ENCODE measurements at places on chromosomes 7 and 10.

- DNase-seq: no peak
Observed at GRCh38 chr10:62853710-62854109, 37.5 kb upstream of the EGR2 start.

DNA sequence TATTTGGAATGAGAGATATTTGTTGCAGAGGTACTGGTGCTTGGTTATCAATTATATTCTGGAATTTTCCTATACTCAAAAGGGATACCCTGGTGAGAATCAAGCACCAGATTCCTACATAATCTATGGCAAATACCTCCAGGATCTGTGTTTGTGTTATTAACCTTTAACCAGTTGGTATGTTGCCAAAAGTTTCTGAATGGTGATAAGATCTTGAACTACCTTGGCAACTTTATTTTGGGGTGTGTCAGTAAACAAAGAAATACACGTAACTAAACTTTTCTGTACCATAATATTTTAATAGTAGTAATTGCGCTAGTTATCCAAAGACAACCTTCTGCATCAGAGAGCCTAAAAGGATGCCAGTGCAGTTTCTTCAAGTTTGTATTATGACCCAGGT lies 13.4 kb downstream of the SCIN start:
- no peak for DNase-seq

DNA sequence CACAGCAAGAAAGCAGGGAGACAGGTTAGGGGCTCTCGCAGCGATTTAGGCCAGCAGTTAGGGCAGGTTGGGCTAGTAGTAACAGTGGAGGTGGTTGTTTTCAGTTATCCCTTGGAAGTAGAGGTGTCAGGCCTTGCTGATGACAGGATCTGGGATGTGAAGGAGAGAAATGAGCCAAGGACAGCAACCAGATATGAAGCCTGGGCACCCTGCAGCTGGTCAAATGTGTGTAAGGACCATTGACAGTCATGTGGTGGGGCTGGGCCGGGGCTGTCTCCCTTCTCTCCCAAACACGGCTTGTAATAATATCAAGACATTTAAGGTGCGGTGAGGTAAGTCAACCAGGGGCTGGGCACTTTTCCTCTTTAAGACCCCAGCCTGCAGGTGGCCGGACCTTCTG lies 112.5 kb upstream of the IGFBP3 start:
- DNase-seq: no peak

GRCh38 chr10:63430091-63430998 lies 35.4 kb downstream of the JMJD1C start:
- no peak for DNase-seq

- no peak for DNase-seq
Observed at GRCh38 chr10:2978111-2978510, 89.2 kb upstream of the PFKP start.

GRCh38 chr10:121865554-121865953 lies 62.3 kb downstream of the ATE1 start:
- DNase-seq: no peak

- DNase-seq: no peak
Observed at GRCh38 chr7:95845007-95845406, 72.7 kb downstream of the DYNC1I1 start.

DNA sequence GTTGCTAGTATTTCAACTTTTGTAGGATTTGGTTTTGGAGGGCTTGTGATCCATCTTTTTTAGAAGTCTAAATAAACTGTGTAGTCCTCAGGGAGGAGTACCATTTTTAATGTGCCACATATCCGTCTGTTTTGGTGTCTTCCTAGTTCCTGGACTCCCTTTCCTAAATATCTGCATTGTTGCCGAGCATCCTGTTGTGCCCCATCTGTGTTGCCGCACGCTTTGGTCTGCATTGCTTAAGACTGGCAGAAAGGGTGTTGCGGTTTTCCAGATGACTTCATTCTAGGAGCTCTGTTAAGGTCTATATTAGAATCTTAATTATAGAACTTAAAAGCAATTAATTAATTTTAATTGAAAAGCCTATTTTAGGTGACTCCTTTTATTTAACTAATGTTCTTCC lies 49.4 kb downstream of the RBM33 start:
- DNase-seq: no peak

DNA sequence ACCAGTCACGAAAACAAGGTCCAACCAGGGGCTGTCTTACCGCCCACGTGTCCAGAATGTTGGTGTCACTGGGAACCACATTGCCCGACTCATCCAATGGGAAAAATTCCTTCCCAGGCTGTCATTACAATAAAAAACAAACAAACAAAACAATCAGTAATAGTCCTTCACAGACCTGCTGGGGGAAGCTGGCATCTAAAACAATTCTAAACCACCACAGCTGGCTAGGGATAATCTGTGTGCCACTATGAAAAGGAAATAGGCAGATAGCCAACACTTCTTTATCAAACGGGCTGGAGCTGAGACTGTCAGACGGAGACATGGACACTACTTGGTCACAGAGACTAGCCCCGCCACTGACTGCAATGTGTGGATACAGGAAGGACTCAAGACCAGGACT lies 9.2 kb downstream of the AKR1B1 start:
- no peak for DNase-seq

GRCh38 chr7:89666136-89666835 lies 488.0 kb upstream of the STEAP1 start:
- DNase-seq: no peak

DNA sequence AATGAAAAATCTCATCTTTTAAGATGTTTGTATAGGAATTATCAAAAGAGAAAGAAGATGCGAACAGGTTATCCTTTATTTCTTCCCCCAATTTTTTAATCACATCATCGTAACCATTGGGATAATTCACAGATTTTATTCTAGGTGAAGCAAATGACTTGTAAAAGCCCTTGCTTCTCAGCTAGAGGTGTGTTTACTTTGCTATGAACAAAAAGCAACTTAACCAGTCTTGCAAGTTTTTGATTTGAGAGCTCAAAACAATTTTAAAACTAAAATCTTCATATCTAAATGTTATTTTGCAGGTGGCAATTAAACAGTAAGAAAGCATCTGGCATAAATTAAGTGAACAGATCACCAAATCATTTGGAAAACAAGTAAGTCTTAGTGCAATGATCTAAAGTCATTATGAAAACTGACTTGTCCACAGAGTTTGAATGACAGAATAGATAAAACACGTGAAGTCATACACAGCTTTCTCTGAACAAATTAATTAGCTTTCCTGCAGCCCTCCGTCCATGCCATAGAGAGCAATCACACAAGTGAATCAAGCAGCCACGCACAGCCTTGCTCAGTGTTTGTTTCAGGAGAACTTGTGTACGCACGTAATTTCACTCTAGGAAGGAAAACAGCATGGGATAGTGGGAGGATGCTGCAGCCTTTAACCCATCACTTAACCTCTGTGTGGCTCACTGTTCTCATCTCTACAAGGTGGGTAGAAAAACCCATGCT lies 85.0 kb upstream of the ZNF800 start:
- DNase-seq: no peak

GRCh38 chr10:47019155-47020145 lies 108.2 kb downstream of the PTPN20 start:
- DNase-seq: no peak

- no peak for DNase-seq
Observed at GRCh38 chr10:21954690-21955089, 48.8 kb downstream of the DNAJC1 start.

DNA sequence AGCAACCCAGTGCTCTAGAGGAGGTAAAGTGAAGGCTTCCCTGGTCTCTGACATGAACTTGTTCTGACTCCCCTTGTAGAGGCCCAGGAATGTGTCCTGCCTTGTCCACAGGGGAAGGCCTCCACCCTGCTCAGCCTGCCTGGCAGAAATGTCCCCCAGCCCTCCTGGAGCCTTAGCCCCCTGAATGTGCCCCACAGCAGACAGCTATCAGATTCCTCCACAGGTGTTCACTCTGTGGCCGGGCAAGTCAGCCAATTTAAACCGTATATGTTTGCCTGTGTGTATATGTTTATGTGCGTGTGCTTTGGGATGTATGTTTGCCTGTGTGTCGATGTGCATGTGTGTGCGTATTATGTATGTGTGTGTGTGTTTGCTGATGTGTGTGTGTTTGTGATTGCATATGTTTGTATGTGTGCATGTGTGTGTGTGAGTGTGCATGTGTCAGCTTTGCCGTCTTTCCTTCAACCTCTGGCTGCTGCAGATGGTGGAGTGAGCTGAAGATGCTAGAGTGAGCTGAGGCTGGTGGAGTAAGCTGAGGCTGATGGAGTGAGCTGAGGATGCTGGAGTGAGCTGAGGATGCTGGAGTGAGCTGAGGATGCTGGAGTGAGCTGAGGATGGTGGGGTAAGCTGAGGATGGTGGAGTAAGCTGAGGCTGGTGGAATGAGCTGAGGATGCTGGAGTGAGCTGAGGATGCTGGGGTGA lies 68.9 kb upstream of the ANTXRL start:
- DNase-seq: no peak

DNA sequence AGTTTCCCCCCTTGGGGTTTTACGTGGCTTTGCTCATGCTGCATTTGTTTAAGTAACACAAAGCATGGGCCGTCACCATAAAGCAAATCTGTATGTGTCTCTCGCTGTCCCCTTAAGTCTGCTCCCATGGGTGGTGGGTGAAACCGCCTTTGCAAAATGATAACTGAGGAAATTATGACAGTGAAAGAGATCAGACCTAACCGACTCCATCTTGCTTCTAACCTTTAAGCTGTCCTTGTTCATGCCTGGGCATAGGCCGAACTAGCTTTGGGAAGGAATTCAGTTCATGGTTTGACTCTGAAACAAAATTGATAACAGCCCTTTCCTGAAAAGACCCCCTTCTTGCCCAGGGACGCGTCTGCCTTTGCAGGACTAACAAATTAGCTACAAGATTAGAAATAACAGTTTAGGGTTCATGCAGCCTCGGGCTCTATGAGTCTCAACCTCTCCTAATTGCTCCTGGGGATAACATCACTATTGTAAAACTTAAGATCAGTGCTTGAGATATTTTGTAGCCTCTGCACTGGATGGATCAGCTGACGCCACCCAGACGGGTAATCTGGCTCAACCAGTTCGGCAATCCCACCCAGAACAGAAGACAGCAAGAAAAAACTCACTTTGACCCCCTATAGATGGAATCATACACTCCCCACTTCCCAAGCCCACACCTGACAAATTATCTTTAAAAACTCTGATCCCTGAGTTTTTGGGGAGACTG lies 623.7 kb downstream of the TYW1 start:
- no peak for DNase-seq

DNA sequence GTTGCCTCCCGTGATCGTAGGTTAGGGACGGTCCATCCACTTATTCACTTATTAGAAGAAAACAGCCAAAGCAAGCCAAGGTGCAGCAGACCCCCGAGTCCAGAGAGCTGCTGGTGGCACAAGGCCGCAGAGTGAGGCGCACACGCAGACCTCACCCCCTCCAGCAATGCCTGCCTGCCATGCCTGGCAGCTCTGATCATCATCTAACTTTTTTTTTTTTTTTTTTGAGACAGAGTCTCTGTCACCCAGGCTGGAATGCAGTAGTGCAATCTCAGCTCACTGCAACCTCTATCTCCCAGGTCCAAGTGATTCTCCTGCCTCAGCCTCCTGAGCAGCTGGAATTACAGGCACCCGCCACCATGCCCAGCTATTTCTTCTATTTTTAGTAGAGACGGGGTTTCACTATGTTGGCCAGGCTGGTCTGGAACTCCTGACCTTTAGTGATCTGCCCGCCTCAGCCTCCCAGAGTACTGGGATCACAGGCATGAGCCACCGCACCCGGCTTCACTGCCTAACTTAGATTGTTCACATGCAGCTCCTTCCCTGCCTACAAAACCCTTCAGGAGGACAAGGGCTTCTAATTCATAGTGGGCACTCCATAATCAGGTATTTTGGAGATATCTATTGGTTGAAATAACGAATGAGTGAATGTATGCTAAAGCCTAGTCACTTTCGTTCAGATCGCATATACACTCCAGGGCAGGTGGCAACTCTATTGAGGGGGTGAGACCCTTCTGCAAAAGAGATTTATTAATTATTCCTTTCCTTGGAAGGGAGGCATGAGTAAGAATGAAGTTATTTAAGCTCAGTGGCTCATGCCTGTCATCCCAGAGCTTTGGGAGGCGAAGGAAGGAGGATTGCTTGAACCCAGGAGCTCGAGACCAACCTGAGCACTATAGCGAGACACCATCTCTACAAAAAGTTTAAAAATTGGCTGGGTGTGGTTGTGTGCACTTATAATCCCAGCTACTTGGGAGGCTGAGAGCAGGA lies 15.9 kb downstream of the TRIM56 start:
- DNase-seq: no peak

DNA sequence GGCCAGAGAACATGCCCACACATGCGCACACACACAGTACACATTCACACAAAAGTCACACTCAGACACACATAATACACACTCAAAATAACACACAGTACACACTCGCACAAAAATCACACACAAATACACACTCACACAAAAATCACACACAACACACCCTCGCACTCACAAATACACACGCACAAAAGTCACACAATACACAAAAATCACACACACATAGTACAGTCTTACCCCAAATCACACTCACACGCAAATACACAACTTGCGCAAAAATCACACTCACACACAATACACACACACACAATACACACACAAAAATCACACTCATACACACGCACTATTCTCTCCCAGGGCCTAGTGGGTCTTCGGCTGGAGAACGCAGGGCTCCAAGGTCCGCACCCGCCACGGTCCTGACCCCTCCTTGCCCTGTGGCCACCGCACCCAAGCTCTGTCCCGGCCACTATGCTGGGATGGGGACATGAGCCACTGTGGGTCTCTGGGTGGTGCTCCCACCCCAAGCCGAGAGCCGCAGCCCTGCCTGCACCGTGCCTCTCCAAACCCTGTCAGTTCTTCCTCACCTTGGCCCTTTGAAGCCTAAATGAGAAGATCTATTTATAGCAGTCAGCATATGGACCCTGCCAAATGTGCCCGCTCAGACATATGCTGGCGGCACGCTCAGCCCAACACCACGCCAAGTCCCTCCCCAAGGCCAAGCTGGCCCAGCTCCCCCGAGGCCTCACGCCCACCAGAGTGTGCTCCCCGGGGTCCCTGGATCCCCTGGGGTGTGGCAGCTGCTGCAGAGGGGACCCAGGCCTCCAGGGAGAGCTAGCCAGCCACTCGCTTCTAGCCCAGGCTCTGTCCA lies 55.9 kb downstream of the ELFN1 start:
- no peak for DNase-seq

- DNase-seq: no peak
Observed at GRCh38 chr7:156169474-156170370, 357.5 kb upstream of the SHH start.

- no peak for DNase-seq
Observed at GRCh38 chr7:64300641-64301405, 12.9 kb upstream of the ZNF736 start.

GRCh38 chr10:44325596-44326307 lies 59.1 kb downstream of the CXCL12 start:
- DNase-seq: no peak

DNA sequence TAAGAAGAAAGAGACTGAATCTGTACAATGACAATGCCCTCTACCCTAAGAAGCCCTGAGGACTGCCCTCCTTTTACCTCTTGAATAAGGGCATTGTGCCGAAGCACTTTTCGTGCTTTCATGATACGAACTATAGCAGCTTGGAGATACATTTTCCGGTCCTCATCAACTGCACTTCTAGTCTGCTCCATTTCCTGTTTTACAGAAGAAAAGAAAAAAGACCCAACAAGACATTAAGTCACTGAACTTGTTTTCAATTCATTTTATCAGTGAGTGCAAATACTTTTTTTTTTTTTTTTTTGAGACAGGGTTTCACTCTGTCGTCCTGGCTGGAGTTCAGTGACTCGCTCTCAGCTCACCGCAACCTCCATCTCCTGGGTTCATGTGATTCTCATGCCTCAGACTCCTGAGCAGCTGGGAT lies 78.4 kb downstream of the CUL2 start:
- DNase-seq: no peak
